Spinal cord (tissue), 10 donors: ENCODE measurements at places on chromosomes 5 and 9. TPM values are rescaled to one million over a fixed set of nuclear protein-coding genes. Genes with fewer than 3 reads are reported as not detected.

GRCh38 chr9:94826644-94827410, 100.3 kb downstream of the AOPEP start:
- H3K27ac ChIP-seq, result peak overlapping the region; percentile 85
- no peak for DNase-seq
- no peak overlapping the region for H3K4me3 ChIP-seq

Gene UNC13B
- polyA plus RNA-seq, result 24.2 TPM

Gene MYOT
- polyA plus RNA-seq, result 6.9 TPM

Gene PTGDS
- 3,209 TPM for polyA plus RNA-seq

DNA sequence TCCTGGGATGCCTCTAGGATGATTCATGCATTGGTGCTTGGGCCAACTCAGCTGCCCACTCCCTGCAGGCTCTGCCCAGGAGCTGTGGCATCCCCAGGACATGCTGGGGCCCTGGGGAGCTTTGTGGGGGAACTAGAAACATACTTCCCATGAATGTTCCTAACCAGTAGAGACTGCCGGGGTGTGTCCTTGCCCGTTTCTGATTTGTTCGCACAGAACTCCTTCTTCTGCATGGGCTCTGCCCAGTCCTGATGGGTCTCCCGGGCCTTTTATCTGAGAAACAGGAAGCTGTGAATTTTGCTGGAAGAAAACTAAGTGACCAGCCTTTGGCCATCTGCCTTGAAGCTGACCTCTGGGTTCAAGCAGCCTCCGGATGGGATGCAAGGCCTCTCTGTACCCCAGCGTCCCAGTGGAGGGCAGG, 71.6 kb upstream of the RNU6ATAC start:
- H3K27ac ChIP-seq, result no peak overlapping the region
- peaks cover 44% of the 10 kb centered on the region for H3K4me1 ChIP-seq
- no peaks in the 10 kb centered on the region for H3K36me3 ChIP-seq
- no peak for DNase-seq
- no peak overlapping the region for H3K4me3 ChIP-seq
- H3K27me3 ChIP-seq, result no peaks in the 10 kb centered on the region

DNA sequence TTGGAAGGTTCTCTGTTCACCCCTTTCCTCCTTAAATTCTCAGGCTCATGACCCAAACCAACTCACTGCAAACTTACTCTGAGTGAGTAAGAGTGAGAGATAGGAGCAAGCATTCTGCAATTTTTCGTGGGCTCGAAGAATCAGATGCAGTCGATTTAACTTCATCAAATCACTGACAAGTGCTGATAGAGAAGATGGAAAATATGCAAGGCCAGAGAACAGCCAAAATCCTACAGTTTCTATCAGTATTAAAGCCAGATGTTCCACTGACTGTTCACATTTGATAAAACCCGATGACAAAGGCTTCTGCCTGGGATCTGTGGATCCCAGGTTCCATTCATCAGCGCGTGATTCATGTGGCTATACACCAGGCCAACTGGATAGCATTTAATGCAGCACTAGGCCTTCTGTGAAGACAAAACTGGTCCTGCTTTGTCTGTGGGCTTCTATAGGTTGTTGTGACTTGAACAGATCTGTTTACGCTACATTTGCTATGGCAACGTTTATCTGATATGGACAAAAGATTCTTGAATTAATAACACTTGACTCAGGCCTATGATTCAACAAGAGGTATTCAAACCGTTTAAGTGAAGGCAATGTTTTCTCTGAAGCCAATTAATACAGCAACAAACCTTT, 251.2 kb downstream of the NFIB start:
- no peaks in the 10 kb centered on the region for H3K4me1 ChIP-seq
- no peaks in the 10 kb centered on the region for H3K36me3 ChIP-seq
- DNase-seq, result no peak
- no peak overlapping the region for H3K27ac ChIP-seq

DNA sequence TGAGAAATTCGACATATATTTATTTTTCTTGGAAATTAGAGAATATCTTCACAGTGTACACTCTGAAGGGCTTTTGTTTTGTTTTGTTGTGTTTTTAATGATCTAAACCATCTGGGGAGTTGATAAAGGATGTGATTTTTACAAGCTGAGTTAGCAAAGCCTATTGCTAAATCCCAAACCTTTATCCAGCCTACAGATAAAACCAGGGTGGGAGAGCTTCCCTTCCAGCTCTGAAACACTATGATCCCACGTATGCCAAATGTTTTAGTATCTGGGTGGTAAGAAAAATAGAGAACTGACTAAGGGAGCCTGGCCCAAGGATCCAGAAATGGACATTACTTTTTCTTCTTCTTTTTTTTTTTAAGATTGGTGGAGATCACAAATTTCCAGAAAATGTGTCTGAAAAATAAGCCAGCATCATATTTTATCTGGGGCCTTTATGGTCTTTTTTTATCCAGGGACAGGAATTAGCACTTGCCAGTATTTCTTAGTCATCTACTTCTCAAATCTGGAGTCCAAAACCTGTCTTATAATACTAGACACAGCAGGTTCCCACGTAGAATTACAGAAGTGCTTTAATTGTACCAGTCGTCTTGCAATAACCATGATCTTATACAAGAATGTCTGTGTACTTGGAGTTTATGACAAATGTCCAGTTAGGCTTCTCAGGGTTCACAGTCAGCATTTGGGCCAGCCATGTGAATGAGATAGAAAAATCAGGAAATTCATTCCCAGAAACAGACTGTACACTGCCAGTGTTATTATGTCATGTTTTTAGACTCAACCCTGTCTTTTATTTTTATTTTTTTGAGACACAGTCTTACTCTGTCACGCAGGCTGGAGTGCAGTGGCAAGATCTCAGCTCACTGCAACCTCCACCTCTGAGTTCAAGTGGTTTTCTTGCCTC, 290.8 kb upstream of the MPDZ start:
- H3K4me3 ChIP-seq, result no peak overlapping the region
- H3K4me1 ChIP-seq, result peaks cover 20% of the 10 kb centered on the region
- DNase-seq, result no peak
- H3K27ac ChIP-seq, result peak overlapping the region; percentile 82
- no peaks in the 10 kb centered on the region for H3K27me3 ChIP-seq

- peaks cover 23% of the 10 kb centered on the region for H3K27me3 ChIP-seq
- H3K4me1 ChIP-seq, result peaks cover 27% of the 10 kb centered on the region
- no peaks in the 10 kb centered on the region for H3K36me3 ChIP-seq
- H3K4me3 ChIP-seq, result peak overlapping the region; percentile 48
- no peak for DNase-seq
Measured at GRCh38 chr5:139903795-139904565, 108.4 kb downstream of the PSD2 start.

- H3K27ac ChIP-seq, result no peak overlapping the region
- peaks cover 22% of the 10 kb centered on the region for H3K4me1 ChIP-seq
Measured at GRCh38 chr5:1638658-1639400, 115.1 kb upstream of the LPCAT1 start.

DNA sequence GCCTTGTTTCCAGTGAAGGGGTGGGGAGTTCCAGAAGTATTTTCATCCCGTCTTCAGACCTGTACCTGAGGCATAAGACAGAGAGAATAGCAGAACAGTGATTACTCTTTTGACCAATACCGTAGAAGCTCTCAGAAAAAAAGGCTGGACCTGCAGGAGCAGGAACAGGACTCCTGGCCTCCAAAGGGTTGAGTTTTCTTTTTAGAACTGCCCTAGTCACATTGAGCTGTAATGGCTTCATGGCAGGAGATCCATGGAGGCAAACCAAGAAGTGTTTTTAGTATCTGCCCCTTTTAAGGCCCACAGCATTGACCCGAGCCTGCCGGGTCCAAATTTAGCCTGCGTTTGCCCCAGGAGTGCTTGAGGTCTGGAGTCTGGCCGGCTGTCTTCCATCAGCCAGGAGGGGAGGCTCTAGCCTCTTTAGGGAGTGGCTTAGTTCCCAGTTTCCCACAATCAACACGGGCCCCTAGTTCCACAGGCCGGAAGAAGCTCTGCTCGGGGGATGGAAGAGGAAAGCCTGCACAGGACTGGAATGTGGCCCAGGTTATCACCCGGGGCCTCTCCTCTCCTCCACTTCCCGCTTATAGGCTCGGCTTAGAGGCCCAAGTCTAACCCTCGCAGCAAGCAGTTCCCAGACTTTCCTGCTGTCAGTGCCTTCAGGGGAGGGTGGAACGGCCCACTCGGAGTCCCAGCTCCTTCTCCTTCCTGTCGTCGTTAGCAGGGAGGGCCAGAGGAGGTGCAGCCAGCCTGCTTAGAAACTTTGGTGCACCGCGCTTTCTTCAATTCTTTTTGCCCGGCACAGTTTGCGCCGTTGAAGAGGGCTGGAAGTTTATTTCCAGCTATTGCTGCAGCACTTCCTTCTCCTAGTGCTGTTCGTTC, 80.7 kb downstream of the C9orf152 start:
- H3K36me3 ChIP-seq, result no peaks in the 10 kb centered on the region
- peak overlapping the region; percentile 90 for H3K27ac ChIP-seq
- no peaks in the 10 kb centered on the region for H3K27me3 ChIP-seq
- no peak overlapping the region for H3K4me3 ChIP-seq
- no peak for DNase-seq

DNA sequence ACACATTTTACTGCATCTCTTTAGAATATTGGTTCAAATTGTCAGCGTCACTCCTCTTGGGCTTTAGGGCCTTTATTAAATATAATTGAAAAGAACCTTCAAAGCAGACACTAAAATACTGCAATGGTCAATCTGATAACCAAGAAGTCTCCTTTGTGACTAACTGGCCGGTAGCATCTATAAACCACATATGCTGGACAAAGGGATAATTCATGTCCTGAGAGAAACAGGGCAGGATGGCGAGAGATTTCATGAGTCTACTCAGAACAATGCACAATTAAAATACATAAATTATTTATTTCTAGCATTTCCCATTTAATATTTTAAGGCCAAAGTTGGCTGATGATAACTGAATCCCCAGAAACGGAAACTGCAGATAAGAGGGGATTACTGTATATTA, 1083.4 kb upstream of the CDH18 start:
- H3K4me1 ChIP-seq, result no peaks in the 10 kb centered on the region
- no peak overlapping the region for H3K4me3 ChIP-seq

Gene SMC2
- 17.9 TPM for polyA plus RNA-seq

Gene CEL
- polyA plus RNA-seq, result 2.3 TPM

Gene MYMK
- 0.26 TPM for polyA plus RNA-seq
